Activated CD4-positive, CD25-positive, alpha-beta regulatory T cell treated with anti-CD3 and anti-CD28 coated beads, Interleukin-2, amount 50 U/mL, for 72 hours (primary cell): ENCODE measurements at places on chromosomes 4 and X.

GRCh38 chr4:88101165-88101564 is 57.3 kb downstream of the ABCG2 start:
- DNase-seq, result no peak

- DNase-seq, result no peak
Measured at GRCh38 chr4:185128272-185129119, 14.6 kb upstream of the SLC25A4 start.

DNA sequence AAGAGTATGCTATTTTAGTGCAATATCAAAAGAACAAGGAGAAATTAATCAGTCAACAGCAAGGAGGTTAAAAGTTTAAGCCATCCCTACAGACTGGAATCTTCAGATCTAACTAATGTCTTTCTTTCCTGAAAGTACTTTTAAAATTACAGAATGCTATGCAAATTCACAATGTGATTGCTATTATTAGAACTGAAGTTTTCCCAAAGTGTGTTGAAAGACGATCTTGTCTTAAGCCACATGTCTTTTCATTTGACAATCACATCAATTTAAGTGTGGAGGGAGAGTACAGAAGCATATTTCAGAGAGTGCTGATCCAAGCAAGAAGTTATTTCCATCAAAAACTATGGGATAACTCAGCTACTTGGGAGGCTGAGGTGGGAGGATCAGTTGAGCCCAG is 64.7 kb upstream of the TNIP3 start:
- no peak for DNase-seq

DNA sequence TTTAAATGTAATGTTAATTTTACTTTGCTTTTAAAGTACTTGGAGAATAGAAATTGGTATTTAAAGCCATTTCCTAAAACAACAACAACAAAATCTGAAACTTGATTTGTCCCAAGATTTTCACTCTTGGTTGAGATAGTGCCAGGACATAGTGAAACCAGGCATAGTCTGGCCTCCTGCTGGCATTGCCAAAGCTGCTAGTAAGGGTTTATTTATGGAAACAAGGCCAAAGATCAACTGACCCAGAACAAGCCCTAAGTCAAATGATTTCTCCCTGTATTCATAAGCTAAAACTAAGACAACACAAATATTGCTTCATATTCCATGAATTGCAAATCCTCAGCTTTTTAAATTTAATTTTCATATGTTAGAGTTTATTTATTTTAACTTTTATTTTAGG is 227.5 kb upstream of the FGF13 start:
- DNase-seq, result no peak

DNA sequence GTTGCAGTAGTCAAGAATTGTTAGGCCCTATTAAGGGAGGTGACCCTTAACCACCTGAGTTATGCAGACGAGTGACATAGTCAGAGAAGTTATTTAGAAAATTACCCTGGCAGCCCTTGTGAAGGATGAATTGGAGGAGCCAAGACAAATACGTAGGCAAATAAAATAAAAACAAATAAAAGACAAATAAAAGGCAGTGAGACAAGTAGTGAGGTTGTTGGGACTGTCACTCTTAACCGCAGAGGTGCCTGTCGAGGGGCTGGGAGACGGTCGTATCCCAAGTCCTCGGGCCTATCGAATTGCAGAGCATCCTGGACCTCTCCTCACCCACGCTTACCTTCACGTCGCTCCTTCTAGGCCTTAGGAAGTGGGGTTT is 58.0 kb upstream of the ZC4H2 start:
- no peak for DNase-seq

DNA sequence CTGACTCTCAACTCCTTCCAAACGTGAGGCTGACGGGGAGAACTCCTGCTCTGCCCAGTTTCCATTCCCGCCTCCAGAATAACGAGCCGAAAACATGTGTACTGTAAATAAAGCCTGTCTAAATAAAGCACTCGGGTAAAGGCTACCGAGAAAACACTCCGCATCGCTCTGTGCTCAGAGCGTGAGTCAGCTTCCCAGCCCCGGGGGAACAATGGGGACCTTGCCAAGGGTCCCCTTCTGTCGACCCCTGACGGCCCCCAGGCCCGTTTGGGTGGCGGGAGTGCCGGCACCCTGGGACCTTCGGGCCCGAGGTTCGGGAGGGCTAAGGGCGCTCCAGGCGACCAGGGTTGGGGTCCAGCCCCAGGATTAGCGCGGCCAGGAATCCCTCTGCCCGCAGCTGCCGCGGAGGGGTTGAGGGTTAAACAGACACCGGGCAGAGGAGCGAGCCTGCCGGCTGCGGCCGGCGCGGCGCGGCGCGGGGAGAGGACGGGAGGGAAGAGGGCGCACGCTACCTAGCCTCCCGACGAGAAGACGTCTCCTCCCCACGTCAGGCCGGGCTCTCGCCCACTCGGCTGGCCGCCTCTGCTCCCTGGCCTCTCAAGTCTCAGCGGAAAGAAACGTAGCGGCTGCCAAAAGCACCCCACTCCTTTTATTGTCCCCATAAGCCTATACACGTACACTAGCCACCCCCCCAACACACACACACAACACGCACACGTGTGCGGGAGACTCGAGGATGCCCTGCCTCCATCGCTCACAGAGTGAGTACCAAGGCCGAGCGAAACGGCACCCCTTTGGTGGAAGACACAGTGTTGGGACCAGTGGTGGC is 85.5 kb downstream of the BCOR start:
- no peak for DNase-seq

GRCh38 chrX:118508635-118509034 is 13.0 kb downstream of the DOCK11 start:
- DNase-seq, result no peak

DNA sequence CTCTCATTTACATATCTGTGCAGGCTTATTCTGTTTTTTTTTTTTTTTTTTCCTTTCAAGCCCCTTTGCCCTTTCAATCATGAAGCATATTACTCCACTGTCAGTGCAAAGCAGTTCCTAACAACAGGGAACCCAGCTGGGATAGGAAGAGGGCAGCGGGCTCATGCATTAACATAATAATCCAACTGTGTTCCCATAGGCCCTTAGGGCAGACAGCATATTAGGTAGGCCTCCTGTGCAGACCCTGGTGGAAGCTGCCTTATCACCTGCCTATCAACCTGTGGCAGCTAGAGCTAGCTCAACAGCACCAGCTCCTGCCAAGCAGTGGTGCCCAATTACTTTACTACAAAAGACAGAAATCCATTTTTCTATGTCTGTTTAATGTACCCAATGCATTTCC is 49.3 kb downstream of the SLC10A7 start:
- DNase-seq, result no peak

DNA sequence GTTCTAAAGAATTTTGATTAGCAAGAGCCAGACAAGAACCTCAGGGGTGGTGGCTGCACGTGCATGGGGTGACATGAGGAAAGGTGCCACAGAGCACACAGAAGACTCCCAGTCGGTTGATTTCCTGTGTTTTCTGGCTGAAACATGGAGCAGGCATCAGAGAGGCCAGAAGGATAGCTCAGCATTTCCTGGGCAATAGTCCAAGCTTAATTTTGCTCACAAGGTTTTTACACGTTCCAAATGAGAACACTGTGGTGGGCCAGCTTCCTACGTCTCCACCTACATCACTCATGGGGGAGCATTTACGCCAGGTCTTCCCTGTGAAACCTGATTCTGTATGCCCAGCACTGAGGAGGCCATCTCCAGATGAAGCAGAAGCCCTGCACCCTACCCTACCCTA is 212.5 kb upstream of the CLNK start:
- no peak for DNase-seq

DNA sequence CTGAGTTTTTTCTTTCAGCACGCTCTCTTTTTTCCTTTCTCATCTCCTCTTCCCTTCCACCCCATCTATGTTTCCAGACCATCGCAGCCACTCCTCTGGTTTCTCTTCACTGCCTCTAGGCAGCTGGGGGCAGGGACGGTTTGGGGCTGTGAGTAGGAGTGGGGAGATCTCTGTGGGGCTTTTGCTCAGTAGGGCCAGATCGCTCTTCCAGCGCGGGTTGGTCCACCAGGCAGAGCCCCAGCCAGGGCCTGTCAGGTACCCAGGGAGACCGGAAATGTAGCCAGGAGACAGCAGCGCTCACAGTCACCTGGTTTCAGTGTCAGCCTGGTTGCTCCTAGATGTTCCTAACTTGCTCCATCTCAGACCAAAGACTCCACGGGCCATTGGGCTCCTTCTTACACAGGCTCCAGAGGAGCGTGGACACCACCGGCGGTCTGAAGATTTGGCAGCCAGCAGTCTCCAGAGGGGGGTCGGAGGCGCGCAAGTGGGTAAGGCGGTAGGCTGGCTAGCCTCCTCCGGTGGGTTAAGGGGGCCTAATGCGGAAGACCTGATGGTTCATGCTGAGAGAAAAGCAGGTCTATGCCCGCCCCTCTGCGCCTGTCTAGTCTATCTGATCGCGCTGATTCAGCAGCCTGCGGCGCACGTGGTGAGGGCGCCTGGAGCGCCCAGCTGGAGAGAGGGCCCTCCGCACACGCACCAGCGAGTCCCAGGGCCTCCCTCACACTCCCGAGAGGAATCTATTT is 1.8 kb downstream of the FGF5 start:
- DNase-seq, result no peak

DNA sequence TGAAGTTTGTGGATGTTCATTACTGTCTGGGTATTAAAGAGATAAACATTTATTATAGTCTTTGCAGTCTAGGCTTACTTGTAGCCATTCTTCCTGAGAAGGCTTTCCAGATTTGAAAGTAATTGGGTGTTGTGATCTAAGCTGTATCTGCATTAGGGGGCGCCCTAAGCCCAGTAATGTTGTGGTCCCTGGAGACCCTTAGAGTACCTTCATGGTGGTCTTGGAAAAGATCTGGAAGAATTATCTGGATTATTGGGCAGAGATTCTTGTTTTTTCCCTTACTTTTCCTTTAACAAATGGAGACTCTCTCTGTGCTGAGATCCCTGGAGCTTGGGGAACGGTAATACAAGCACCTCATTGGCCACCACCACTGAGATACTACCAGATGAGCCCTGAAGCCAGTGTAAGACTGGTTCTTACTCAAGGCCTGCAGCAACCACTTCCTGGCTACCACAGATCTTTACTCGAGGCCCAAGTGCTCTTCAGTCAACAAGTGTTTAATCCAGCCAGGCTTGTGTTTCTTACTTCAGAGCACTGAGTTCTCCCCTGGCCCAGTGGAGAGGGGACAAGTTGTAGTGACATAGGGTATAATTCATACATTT is 63.1 kb downstream of the RTL3 start:
- no peak for DNase-seq

DNA sequence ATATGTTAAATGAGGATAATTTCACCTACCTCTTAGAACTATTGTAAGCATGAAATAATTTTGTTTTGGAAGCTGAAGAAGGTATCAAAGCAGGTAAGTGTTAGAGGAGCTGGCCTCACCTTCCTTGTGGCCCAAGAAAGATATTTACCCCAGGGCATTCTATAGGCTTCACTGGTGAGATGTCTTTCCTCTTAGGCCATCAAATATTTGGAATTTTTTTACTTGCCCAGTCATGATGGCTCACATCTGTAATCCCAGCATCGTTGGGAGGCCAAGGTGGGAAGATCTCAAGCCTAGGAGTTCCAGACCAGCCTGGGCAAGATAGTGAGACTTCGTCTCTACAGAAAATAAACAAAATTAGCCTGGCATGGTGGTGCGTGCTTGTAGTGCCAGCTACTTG is 6.1 kb upstream of the SMS start:
- no peak for DNase-seq

DNA sequence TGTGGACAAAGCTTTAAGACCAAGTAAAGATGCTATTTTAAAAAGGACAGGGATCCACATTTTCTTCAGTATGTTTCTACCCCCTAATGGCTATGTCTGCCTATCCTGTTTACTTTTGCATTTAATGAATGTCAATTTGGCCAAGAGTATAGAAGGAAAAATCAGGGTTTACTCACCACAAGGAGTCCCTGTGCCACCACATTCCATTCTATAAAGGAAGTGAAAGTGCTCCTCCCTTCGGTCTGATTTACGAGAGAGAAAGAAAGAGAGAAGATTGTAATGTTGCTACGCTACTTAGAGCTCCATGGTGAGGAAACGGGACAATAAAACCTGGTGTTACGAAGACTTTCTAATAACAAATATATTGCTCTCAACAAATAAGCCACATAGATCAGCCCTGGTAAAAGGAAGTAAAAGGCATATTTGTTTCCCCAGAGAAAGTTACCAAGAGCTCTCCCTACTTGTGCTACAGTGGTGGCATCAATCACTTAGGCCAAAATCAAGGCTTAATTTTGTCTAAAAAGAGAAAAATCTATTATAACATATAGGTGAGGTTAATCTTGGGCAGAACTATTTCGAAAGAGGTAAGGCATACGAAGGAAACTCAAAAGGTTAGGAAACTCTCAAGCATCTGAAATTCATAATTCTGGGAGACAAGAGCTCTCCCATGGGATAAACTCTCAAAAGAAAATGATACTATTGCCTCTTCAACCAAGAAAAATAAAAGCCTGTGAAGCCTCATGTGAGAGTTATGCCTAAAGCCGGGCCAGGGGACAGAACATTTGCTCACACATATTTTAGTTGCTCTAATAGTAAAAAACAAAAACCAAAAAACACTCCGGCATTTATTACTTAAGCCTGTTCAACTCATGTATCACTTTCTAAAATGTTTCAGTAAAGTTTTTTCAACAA is 29.5 kb downstream of the TAPT1 start:
- no peak for DNase-seq

GRCh38 chr4:7540206-7540605 is 105.5 kb upstream of the PSAPL1 start:
- DNase-seq, result no peak

DNA sequence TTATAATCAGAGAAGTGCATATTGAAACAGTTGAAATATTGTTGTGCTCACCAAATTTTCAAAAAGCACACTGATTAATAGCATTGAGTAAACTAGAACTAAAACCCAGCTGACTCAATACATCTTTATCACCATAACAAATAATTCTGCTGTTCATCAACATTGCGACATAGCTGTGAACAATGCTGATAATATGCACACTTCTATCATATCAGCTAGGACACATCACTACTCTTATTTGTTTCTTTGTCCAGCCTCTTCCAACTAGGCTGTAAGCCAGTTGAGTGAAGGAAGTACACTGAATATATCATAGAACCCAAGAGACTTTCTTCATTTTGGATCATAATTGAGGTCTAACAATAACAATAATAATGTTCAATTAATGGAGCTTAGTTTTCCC is 349.7 kb downstream of the IQCM start:
- DNase-seq, result no peak

DNA sequence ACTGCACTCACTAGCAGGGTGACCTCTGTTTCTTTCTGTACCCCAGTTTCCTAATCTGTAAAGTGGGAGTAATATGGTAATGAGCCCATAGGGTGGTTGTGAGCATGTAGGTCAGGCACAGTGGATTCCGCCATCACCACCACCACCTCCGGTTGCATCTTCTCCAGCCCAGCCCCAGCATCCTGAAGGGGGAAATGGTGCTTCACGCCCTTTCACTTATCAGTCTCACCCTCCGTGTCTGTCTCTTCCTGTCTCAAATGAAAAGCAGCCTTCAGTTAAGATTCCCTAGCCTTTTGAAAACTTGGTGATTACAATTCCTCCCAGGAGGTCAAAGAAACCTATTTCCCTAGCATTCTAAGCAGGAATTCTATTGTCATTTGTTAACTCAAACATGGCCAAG is 16.9 kb upstream of the XPNPEP2 start:
- no peak for DNase-seq

GRCh38 chr4:172706000-172706399 is 462.6 kb upstream of the GALNT7 start:
- DNase-seq, result no peak

- DNase-seq, result no peak
Measured at GRCh38 chr4:176134670-176135069, 60.7 kb downstream of the SPATA4 start.
